ENCODE measurements at places on chromosomes 4 and X. TPM values are rescaled to one million over a fixed set of nuclear protein-coding genes. Genes with fewer than 3 reads are reported as not detected.

XAGE1A gene
- not detected for total RNA-seq

GRCh38 chrX:139924696-139925095 lies 8.2 kb downstream of the ATP11C start:
- peak; percentile 87 for DNase-seq

- no peak for DNase-seq
These were observed 1.7 kb upstream of the ABRAXAS1 start for GRCh38 chr4:83486457-83487129.

TMPRSS11A gene
- not detected for total RNA-seq

DNA sequence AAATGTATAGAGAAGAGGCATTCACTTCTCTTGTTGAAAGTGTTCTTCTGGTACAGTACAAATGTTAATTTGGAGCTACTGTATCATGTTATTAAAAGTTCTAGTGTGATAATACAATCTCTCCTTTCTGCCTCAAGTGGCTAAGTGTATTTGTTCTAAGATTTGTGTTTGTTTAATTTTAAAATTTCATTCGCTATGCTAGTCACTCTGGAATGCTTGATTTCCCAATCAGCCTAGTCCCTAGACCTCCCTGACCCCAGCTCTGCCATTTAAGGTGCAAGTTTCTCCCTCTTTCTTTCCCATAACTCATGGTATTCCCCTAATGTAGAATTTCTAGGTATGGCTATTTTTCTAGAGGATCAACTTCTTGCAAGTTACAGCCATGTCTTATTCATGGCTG lies 817.4 kb downstream of the STIM2 start:
- DNase-seq = no peak

UGT2B15 gene
- total RNA-seq = not detected

DNA sequence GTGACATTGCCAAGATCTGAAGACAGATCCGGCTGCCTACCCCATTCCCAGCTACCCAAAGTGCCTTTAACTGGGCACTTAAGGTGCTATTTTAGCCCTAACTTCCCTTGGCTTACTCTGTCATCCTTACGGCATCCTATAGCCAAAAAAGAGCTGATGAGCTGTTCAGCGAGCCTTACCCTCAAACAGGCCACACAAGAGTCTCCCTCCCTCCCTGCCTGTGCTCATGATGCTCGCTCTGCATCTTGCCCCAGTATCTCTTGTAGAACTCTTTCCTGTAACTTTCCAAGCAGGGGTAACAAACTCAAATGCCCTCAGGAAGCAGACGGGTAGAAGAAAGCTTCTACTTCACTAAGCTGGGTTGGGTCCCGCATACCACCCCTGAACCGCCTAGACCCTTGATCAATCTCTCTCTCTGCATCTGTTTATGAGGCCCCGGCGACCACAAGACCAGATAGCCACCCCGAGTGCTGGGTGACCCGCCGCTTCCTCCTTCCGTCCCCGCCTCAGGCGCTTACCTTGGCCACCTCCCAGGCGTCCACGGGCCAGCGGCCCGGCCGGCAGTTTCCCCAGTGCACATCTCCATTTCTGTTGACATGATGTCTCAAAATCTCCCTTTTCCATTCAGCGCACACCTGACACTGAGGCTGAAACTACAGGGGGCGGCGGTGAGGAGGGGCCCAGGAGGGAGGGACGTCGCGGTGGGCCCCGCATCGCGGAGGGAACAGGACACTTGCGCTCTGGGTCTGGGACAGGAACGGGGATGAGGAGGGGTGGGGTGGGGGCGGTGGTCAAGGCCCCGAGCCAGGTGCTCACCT lies 663 bp downstream of the CXorf38 start:
- peak; percentile 42 for DNase-seq

DNA sequence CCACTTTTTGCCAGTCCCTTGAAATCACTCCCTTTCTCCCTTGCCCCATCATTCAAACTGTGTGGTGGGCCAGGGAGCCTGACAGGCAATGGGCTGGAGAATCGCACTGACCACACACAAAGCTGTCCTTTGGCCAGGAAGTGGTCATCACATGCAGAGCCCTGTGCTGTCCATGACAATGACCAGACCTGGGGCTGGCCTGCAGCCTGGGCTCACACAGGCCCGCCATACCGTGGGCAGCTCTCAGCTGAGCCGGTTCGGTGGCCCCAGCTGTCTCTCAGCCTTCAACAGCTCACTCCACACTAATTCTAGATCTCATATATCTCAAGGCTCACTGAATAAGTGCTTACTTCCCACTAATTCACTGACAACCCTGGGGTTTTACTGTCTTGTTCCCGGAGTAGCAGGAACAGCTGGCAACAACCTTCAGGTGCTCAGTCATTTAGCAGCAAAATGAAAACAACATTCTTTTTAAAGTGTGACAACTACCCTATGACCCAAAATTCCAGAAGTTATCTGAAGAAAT lies 48.0 kb downstream of the USP46 start:
- no peak for DNase-seq

- DNase-seq = no peak
These were observed 30.8 kb downstream of the BLOC1S4 start for GRCh38 chr4:6746721-6747293.

TAF1 gene
- total RNA-seq = 28.4 TPM

DNA sequence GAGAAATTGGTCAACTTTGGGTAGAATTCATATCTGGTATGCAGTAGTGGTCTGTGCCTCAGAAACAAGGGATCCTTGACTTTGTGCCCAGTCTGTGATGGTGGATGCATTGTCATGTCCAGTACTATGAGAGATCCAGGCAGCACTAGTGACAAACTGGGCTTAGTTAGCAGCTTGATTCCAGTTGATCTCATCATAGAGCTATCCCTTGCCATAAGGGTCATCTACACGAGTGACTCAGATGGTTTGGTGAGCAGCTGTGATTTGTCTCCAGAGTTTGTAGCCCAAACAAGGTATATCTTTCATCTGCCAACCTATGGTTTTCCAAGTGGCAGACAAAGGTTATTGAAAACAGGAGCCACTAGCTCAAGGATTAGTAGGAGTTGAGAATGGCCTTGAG lies 298.8 kb downstream of the GBA3 start:
- DNase-seq = no peak

- DNase-seq = peak; percentile 66
These were observed 2.5 kb upstream of the USP27X start for GRCh38 chrX:49876750-49877149.

DNA sequence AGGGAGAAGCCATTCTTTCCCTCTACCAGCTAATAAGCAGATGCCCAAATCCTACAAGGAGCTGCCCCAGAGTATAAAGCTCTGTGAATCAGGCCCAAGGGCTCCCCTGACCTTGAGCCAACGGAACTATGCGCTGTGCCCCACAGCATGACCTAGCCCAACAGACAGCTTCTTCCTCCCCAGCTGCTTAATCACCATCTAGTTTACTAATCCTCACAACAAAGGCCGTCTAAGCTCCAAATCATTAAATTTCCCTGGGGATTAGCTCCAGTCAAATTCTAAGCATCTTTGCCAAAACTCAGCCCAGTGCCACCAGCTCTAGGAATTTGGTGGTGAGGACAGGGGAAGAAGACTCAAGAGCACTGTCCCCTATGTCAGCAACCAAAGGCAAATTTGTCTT lies 113.1 kb downstream of the SHROOM4 start:
- DNase-seq = peak; percentile 55

APELA gene
- total RNA-seq = not detected

DNA sequence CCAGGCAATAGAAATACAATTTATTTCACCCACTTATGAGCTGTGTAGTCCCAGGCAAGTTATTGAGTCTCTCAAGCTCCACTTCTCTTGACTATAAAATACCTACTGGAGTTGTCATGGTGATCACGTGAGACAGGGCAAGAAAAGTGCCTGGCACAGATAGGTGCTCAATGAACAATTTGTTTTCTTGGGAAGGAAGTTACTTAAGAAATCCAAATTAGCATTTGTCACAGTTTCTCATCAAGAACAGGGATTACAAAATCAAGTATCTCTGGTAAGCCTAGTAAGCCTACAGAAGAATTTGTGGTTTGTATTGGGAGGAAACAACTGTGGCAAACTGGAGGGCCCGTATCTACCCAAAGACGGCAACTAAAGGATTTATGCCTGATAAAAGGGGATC lies 37.5 kb upstream of the RASGEF1B start:
- no peak for DNase-seq

CLCN4 gene
- total RNA-seq = 6.9 TPM

- DNase-seq = no peak
These were observed 276.3 kb upstream of the AGA start for GRCh38 chr4:177718514-177718913.

DNA sequence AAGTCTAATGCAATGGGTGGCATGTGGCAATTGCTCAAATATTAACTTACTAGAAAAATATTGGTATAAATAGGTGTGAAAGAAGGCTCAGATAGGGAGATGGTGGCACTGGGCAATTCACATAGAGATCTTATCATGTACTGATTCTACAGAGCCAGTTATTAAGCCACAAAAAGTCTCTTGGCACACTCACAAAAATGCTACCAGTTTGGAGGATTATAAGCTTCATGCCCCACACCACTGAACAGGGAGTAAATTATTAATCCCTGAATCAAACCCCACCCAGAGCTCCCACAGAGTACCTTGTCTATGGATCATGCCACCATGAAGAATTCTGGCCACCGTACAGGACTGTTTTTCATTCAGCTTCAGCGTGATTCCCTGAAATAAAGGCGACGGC lies 13.8 kb downstream of the MPP1 start:
- no peak for DNase-seq

ADRA2C gene
- under 0.01 TPM for total RNA-seq

DNA sequence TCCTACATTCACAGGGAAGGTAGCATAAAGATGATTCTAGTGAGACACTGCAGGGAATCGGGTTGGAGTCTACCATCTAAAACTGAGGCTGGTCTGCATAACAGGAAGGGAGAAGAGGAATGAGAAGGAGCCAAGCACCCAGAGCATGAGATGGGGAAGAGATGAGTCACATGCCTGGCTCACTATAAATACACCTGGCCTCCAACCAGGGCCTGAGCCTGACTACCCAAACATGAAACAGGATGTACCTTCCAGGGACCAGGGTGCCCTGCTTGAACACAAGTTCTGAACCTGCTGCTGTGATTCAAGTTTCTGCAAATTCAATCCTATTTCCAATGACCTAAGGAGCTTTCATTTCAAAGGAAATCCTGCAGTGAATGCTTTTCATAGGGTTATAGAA lies 24.9 kb downstream of the CD99L2 start:
- peak; percentile 14 for DNase-seq

GRCh38 chr4:141548791-141549190 lies 87.6 kb upstream of the IL15 start:
- no peak for DNase-seq

DNA sequence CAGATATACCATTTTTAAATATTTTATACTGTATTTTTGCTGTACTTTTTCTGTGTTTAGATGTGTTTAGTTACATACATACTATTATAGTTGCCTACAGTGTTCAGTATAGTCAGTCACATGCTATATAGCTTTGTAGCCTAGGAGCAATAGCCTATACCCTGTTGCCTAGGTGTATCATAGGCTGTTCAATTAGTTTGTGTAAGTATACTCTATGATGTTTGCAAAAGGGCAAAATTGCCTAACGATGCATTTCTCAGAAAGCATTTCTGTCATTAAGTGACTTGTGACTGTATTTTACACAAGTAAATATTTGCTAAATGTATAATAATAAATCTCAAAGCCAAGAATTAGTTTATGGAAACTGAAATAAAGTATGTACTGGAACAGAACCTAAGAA lies 9.5 kb downstream of the ETFDH start:
- DNase-seq = no peak

TBC1D19 gene
- total RNA-seq = 5.2 TPM

DNA sequence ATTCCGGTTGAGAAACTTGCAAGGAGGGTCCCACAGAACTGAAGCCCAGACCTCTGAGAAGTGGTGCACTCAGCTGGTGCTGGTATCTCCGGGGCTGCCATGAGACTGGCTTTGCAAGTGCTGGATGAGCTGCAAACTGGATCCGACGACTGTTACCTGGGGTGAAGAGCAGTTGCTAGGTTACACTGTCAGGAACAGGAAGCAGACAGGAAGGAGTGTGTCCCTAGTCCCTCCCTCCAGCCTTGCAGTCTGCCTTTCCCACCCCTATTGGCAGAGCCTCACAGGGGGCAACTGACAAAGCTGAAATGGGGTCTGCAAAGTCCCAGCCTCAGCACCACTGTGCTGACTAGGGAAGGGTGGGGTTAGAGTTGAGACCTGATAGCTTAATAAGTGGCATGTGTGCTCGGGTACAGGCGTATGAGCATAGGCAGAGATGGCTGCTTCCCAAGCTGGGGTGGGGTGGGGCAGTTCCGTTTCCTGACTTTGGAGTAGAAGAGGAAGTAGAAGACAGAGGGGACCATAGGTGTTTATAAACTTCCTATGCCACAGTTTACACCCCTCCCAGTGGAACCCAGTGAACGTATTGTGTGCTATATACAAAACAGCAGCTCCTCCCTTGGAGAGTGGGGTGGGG lies 18.0 kb downstream of the PPEF1 start:
- DNase-seq = no peak

TCEAL6 gene
- not detected for total RNA-seq

Data from lung microvascular endothelial cell (primary cell).